ENCODE measurements at places on chromosomes 2 and 18.

DNA sequence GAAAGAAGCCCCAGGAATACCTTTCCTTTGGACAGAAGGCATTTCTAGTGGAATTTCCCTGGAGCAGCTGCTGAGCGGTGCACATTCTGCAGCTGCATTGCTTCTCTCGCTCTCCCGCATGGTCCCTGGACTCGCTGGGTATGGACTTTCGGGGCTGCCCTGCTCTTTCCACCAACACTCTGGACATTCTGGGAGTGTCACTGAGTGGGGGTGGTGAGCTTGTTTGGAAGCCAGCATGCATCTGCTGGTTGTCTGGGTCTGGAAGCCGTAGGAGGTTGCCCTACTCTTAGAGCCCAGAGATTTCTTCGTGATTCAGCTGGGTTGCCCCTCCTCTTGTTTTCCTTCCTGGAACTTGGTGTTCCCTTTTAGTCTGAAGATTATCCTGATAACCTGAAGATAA is 52.6 kb downstream of the TWIST2 start:
- DNase-seq, result no peak

DNA sequence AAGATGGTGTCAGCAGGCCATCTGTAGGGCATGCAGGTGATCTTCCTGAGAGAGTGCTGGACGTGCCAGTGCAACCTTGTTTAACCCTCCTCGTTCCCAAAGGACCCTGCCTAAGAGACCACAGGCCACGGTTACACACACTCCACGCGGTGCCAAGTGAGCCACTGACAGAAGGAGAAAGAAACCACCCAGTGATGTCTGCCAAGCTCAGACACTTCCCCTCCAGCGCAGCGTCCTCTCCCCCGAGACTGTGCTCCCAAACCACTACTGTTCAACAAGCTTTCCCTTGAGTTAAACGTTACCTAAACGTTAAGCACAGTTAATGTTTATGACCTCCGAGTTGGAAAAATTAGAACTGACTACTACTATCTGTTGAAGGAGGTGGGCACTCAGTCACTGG is 119.1 kb upstream of the NCK2 start:
- no peak for DNase-seq

DNA sequence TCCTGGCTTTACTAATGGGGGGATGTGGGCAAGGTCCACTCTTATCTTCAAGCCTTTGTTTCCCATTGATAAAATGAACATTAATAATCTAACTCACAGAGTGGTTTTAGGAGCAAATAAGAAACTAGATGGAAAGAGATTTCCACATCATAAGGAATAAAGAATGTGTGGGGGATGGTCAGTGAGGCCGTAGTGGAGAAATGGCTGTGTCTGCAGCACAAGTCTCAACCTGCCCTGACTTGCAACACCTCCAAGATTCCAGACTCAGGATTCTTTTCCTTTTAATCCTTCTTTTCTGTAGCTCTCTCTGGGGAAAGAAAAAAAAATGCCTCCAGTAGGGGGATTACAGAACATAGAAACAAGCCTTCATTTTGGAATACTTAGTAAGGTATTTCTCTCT is 124.2 kb upstream of the MEX3C start:
- DNase-seq, result no peak

DNA sequence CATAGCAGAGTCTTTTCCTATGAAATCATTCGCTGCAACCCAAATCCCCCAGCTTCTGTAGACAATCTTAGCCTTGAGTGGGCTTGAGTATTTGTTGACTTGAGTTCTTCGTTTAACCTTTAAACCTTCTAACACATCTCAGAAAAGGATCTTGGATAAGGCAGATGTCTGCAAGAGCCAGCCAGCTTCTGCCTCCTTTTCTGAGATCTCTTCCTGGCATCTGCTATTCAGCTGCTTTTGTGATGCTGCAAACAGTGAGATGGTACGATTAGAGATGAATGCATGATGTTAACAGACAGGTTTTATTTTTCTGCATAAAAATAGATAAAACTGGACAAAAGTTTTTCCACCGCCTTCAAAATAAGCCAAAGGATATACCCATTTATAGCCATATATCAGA is 37.5 kb downstream of the NRP2 start:
- no peak for DNase-seq

DNA sequence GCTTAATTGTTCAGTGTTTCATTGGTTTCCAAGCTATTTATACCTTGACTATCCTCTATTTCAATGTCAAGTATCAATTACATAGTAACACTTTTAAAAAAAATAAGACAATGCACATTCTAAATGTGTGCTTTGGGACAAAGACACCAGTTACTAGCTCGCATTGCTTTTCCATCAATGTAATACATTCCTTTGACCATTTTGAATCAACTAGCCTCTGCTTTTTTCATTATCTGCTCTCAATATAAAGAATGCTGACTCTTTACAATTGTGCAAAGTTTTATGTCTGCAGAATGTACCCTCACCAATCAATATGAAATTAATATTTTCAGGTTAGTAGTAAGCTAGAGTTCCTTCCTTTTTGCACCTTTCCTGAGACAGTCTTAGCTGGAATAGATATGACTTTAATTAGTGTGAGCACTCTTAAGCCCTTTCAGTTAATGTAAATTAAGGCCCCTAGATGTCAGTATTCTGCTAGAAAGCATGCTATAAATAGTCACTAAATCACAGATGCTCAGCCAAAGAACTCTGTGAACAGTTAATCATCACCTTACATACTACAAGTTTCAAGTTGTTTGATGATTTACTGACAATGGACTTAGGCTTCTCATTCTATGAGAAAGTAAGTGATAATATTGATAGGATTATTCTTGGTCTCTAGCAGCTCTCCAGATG is 413.6 kb downstream of the PTH2R start:
- DNase-seq, result no peak

DNA sequence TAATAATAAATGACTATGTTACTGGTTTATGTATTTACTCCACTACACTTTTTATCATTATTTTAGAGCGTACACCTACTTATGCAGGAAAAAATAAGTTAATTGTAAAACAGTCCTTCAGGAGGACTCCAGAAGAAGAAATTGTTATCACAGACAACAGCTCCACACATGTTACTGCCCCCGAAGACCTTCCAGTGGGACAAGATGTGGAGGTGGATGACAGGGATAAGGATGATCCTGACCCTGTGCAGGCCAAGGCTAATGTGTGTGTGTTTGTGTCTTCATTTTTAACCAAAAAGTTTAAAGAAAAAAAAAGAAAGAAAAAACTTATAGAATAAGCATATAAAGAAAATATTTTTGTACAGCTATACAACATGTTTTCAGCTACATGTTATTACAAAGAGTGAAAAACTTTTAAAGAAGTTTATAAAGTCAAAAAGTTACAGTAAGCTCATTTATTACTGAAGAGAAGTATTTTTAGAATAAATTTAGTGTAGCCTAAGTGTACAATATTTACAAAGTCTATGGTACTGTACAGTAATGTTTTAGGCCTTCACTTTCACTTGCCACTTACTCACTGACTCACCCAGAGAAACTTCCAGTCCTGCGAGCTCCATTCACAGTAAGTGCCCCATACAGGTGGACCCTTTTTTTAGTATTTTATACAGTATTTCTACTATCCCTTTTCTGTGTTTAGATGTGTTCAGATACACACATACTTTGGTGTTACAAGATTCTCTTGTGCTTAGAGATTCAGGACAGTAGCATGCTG is 7.5 kb downstream of the TGFBRAP1 start:
- DNase-seq, result no peak

- no peak for DNase-seq
These were observed at the start of gene AFF3 for GRCh38 chr2:100142393-100142792. Gene AFF3, minus strand, starts transcription at chr2:100142590. Its CDS starts 38,136 bp downstream, at chr2:100104454.

DNA sequence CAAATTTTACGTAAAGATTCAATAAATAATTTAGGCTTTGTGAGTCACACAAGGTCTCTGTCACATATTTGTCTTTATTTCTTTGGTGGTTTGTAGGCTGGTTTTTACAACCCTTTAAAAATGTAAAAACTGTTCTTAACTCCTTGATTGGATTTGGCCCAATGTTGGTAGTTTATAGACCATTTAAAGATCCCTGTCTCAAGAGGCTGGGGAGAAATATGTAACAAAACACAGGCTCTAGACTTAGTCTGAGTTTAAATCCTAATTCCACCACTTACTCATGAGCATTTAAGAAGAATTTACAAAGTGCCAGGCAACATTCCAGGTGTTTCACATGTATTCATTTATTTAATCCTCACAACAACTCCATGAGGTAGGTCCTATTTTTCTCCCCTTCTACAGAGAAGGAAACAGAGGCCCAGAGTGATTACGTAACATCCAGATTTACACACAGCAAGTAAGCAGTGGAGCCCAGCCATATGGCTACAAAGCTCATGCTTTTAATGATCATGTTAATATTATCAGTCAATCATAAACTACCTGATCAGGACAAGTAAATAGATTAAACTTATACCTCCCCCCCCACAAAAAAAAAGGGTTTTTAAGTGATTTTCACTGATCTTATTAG is 416.6 kb upstream of the ACVR2A start:
- DNase-seq, result no peak

DNA sequence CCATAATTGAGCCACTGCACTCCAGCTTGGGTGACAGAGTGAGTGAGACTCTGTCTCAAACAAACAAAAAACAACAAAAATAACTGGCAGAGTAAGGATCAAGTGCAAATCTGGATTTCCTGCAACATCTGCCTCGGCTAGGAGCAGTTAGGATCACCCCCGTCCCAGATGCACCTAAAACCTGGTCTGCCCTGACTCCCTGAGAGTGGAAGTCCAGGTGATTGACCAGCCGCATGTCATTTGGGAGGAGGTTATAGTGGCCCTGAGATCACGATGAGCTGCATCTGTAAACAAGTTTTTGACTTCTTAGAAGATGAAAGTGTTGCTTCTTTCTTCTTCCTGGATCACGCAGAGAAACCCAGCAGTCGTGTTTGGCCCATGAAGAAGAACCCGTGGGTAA is 5.0 kb upstream of the ESPNL start:
- no peak for DNase-seq

GRCh38 chr2:12257476-12257875 is 459.3 kb upstream of the TRIB2 start:
- DNase-seq, result no peak

- DNase-seq, result peak; percentile 79
These were observed 2.2 kb downstream of the ST3GAL5 start for GRCh38 chr2:85886590-85886989.

Data from upper lobe of right lung (tissue), 1 donor.